ENCODE measurements at places on chromosomes 4 and X.

GRCh38 chrX:10288373-10288975, 131.7 kb downstream of the CLCN4 start:
- DNase-seq, result no peak

DNA sequence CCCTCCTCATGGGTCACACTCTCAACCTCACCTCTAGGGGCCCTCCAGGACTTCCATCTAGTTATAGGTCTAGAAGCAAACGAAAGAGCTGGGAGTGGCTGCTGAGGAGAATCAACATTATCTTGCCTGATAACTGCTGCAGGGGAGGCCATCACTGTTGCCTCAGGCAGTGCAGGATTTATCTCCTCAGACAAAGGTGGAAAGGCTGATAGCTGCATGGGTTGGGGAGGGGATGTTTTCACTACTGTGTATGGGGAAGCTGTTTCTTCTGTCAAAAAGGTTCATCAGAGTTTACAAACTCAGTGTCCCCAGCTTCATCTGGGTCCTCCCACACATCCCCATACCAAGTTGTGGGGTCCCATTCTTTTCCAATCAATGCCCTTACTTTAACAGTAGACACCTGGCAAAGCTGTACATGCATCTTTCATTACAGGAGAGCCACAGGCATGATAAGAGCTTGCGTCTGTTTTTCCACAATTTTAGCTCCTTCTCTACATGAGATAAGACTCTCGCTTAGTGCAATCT, 17.6 kb upstream of the PRDM8 start:
- no peak for DNase-seq

GRCh38 chr4:129422277-129422676, 326.3 kb downstream of the C4orf33 start:
- no peak for DNase-seq

DNA sequence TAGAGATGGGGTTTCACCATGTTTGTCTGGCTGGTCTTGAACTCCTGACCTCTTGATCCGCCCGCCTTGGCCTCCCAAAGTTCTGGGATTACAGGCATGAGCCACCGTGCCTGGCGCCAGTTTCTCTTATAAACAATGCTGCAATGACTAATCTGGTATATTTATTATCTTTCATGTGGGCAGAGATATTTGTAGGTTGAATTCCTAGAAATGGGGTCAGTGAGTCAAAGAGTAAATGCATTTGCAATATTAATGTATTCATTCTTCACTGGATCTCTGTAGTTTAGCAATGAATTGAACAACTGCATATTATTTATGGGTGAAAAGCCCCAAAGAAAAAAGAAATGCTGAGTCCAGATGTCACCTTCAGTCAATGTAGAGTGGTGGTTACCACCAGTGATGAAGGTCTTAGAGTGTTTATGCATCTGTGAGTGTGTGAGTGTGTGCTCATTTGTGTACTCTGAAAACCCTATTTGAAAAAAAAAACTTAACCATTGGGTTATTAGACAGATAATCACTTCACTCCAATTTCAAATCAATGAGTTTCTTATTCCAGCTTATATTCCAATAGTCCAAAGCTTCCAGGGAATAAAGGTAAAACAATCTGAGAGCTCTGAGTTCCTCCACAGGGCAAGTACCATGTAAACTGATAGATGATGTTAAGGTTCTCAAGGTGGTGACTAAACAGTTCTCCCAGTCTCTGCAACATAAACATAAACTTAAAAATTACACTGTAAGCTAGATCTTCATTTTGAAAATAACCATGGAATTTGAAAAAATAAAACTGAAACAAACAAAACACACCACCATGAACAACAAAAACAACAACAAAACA, 22.6 kb upstream of the CD38 start:
- no peak for DNase-seq

DNA sequence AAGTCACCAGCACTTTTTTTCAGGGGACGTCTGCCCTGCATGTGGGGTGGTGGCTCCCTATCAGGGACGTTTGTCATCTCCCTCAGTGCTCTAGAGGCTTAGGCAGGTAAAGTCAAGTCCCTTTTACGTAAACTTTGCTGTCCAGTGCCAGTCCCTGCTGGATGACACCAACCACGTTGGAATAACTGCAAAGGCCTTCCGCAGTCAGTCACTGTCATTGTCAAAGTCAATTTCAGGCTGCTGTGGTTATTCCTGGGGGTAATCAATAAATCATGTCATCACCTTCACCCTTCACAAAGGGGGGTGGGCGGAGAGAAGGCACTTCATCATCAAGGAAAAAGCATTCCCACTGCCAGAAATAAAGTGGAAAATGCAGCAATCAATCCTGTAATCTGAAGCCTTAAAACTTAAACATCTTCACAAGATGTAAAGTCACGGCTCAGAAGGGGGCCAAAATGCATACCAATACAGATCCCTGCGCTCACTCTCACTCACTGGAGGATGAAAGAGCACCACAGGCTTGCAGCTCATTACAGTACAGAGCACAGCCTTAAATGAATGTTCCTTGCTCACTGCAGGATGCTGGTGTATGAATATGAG, 56.2 kb downstream of the CLDN22 start:
- no peak for DNase-seq

DNA sequence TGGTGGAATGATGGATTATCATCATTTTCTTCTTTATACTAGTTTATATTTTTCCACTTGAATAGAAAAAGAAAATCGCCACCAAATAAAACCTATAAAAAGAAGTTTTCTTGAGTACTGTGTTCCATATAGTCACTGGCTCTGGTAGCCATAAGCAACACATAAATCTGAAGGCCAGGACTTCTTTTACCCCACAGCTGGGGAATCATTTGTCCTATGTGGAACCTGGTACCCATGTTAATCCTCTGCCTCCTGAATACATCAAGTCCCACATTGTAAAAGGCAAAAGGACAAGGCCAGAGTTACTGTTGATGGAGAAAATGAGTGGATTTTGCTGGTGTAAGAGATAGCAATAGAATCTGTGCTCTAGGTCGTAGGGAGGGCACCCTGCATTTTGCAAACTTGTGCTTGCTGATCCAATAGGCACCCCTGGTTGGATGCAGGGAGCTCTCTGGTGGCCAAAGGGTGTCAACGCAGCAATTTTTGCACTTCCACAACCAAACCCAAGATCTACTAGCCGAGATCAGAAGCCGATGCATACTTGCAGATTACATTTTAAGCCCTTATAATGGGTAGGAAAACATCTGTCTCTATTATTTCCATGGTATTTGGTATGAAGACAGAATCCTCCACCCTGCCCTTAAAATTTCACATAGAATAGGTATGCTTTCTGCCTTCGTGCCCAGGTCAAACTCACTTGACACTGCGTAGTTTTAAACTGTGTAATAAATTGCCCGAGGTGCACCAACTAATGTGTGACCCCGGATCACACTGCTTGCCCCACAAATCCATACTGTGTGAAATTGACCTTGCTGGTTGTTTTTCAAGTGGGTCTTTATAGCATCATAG, 146.2 kb upstream of the SCML1 start:
- DNase-seq, result peak; percentile 20

- no peak for DNase-seq
Measured at GRCh38 chr4:537436-538264, 38.4 kb downstream of the TMEM271 start.

GRCh38 chr4:184648313-184649025, 778 bp downstream of the CASP3 start:
- peak; percentile 53 for DNase-seq

DNA sequence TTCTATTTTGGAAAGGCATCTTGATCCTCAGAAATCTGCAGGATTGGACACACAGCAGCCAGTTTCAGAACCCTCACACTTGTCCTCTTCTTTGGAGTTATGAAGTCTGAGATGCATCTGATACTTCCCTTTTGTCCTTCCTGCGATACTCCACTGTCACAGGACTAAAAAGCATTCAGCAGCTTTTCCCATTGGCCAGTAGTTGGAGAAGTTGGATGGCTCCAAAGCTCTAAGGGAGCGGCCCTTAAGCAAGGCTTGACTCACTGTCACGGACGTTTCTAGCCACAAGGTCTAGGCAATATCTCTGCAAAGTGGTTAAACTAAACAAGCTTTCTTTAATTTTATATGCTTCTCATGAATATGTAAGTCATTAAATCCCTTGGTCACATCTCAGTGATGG, 417.0 kb downstream of the AFF2 start:
- DNase-seq, result no peak

- DNase-seq, result no peak
Measured at GRCh38 chrX:23993012-23993633, 33.9 kb downstream of the KLHL15 start.

DNA sequence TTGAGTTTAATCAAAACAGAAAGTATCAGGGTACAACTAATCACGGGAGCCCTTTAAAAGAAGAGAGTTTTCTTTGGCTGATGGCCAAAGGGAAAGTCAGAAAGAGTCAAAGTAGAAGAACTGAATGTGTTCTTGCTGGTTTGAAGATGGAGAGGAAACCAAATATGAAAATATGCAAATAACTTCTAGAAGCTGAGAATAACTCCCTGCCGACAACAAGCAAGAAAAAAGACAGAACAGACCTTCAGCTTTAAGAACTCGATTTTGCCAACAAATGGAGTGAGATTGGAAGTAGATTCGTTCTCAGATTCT, 903.8 kb downstream of the STIM2 start:
- no peak for DNase-seq

DNA sequence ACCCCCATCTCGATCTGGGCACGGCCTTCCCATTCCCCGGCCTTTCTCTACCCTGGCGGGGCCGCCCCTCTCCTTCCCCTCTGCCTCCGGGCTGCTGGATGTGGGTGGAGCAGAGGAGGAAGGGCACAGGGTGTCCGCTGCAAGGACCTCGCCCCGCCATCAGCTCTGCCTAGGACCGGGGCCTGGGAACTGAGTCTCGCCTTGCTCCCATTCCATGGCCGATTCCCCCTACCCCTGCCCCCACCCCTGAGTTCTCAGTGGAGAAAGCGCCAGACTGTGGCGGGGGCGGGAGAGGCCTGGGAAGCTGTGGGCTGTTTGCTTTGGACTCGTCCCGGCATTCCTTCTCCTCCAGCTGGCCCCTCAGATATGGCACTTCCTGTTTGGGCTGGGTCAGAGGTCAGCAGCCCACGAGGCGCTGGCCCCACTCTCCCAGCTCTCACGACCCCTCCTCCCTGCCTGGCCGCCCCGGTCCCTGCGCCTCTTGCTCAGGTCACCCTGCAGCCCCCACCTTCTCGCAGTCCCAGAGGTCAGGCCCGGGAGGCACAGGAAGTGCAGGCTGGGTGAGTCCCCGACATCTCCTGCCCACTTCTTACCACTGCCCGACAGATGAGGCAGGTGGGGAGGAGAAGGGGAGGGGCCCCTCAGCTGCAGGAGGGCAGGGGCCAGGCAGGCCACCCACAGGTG, 6.4 kb upstream of the BGN start:
- DNase-seq, result no peak

GRCh38 chr4:159607809-159608208, 504.9 kb downstream of the RAPGEF2 start:
- no peak for DNase-seq

GRCh38 chr4:15648600-15648999, 6.6 kb downstream of the FBXL5 start:
- no peak for DNase-seq

GRCh38 chrX:146056511-146057081, 239.0 kb downstream of the SLITRK2 start:
- no peak for DNase-seq

- DNase-seq, result no peak
Measured at GRCh38 chr4:108940634-108941033, 177.8 kb upstream of the ETNPPL start.

DNA sequence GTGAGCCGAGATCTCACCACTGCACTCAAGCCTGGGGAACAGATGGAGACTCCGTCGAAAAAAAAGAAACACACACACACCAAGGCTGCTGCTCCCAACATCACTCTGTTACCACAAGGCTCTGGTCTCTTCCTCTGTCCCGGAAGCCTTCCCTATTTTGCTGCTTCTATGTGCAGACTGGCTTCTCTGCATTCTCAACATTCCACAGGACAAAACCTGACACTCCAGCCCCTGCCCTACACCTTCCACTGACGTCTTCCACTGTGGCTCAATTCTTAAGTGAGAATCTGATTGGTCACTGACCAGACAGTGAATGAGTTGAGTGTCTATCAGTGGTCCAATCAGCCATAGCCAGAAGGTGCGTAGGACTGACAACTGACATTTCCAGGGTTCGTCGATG, 5.9 kb downstream of the ODAPH start:
- no peak for DNase-seq

GRCh38 chrX:96464880-96465558, 219.6 kb upstream of the DIAPH2 start:
- DNase-seq, result no peak

GRCh38 chrX:12978205-12979025, 3.5 kb downstream of the TMSB4X start:
- DNase-seq, result no peak

All from GM13976 (cell line).